Activated CD4-positive, alpha-beta T cell treated with anti-CD3 and anti-CD28 coated beads, Interleukin-2, Interleukin-6, amounts not matched to agents 100 ng/mL and 50 ng/mL, durations not matched to agents 16 hours and 8 hours (primary cell): ENCODE measurements at places on chromosomes 7 and 10.

- DNase-seq = no peak
Measured at GRCh38 chr10:70588255-70588654, 14.3 kb downstream of the PRF1 start.

GRCh38 chr7:120680985-120681384 lies 177.0 kb downstream of the TSPAN12 start:
- DNase-seq = no peak

GRCh38 chr10:80630324-80630723 lies 92.6 kb downstream of the SH2D4B start:
- DNase-seq = no peak

GRCh38 chr7:37424521-37424920 lies 24.1 kb downstream of the ELMO1 start:
- no peak for DNase-seq

GRCh38 chr10:113533801-113534200 lies 19.1 kb upstream of the HABP2 start:
- no peak for DNase-seq

GRCh38 chr10:6917125-6917524 lies 337.0 kb upstream of the PRKCQ start:
- DNase-seq = no peak
